ENCODE measurements at places on chromosomes 11 and 22.

GRCh38 chr22:26770624-26771023, 113.2 kb downstream of the MIAT start:
- DNase-seq: no peak

GRCh38 chr11:109590782-109591181, 168.8 kb downstream of the C11orf87 start:
- DNase-seq: no peak

DNA sequence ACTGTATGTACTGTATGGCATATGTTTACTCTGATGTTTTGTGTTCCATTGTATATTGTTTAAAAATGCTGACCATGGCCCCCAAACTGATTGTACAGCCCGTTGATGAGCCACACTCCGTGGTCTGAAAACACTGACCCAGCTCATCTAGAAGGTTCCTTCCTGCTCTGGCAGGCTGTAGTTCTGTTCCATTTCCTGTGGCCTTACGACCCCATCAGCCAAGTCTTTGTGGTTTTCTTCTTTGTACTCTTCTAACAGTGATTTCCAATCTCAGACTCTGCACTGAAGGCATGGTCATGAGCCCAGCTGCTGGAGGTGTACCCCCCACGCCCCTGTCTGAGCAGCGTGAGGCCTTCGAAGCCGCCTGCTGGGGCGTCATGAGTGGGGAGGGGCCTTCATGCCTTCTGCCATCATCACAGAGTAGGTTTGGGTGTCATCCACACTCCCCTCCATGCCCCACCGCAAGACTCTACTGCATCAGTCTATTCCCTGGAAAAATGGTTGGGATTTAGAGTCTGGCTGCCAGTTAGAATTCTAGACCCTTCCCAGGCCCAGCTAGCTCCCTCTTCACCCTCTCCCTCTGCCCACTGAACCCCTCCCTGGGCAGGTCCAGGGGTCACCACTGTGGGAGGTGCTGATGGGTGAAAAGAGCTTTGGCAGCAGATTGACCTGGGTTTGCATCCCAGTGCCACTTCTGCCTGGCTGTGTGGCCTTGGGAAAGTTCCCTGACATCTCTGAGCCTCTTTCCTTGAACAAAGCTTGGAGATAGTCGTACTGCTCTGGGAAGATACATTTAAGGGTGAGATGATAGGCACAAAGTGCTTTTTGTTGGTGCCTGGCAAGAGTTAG, 11.3 kb upstream of the C11orf96 start:
- no peak for DNase-seq

DNA sequence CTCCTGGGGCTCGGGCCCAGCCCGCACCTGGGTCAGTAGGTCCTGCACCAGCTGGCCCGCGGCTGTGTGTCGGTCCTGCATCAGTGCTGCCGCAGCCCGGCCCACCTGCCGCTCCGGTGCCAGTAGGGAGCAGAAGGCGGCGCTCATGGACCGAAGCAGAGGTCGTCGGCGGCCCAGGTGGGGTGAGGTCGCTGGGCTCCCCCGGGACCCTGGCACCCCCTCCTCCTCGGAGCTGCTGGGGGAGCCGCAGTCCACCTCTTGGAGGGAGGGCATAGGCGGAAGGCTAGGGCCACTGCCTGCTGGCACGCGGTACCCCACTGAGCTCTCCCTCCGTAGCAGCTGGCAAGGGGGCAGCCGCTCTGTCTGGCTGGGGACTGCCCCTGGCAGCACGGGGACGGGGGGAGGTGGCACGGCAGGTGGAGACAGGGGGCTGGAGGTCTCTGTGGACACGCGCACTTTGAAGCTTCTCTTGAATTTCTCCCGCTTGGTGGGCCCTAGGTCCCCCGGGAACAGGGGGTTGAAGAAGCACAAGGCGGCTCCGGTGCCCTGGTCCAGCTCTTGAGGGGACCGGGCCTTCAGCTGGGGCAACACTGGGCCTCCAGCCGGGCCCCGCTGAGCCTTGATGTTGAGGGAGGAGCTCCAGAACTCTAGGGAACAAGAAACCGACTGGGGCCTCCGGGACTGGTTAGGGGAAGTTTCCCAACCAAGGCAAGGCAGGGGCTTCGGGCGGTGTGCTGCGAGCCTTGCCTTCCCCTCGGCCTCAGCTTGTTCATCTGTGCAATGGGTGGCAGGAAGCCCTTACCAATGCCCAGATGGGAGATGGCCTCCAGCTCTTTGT, 1.4 kb downstream of the RIN1 start:
- DNase-seq: no peak

- DNase-seq: no peak
Observed at GRCh38 chr11:1935156-1936071, 11.7 kb upstream of the MRPL23 start.

- peak; percentile 7 for DNase-seq
Observed at GRCh38 chr11:118634431-118635236, 27.2 kb downstream of the PHLDB1 start.

DNA sequence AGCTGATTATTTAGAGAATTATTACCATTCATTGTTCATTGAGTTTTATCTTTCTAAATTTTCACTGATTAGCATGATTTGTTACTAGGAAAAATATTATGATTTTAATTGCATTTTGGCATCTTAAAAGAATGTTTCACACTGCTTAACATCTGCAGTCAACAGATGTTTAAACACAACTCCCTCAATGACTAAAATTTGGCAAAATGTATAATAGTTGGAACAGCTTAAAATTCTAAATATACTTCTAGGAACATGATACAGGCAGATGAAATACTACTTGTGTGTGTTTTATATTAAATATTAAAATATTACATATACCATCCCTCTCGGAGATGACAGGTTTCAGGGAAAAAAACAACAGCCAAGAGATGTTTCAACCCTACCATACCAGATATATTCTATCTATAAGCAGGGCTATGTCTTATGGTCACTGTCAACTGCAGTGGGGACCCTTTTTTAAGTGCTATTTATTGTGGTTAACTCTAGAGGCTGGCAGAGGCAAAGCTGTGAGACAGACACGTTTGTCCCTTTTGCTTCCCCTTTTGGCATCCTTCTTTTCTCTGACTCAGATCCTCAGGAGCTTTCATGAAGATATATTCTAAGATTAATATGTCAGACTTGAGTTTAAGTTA, 81.9 kb downstream of the BDNF start:
- no peak for DNase-seq

- no peak for DNase-seq
Observed at GRCh38 chr22:27730641-27731433, 70.7 kb downstream of the MN1 start.

DNA sequence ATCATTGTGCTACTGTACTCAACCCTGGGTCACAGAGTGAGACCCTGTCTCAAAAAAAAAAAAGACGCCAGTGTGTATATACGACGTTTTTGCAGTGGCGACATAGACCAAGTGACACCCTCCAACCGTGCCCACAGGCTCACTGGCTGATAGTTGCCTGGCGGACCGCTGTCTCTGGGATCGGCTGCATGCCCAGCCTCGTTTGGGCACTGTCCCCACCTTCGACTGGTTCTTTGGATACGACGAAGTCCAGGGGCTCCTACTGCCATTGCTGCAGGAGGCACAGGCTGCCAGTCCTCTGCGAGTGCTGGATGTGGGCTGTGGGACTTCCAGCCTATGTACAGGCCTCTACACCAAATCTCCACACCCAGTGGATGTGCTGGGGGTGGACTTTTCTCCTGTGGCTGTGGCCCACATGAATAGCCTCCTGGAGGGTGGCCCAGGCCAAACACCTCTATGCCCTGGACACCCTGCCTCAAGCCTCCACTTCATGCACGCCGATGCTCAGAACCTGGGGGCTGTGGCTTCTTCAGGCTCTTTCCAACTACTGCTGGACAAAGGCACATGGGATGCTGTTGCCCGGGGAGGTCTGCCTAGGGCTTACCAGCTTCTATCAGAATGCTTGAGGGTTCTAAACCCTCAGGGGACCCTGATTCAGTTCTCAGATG, 1.3 kb downstream of the CSKMT start:
- DNase-seq: no peak

DNA sequence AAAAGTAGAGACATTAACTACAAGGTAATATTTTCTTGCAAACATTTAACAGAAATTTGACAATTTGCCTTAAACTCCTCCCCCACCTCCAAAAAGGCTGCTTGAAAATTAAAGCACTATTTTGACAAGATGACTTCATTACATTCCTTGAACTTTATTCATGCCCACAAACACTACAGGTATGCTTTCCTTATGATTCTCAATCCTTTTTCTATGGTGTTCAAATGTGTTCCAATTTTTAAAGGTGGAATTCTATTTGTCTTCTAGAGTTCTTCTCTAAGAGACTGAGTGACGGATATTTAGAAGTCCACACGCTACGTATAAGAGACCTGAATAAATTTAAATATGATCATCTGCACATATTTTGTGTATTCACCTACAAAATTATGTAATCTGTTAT, 69.4 kb downstream of the MRTFA start:
- no peak for DNase-seq

GRCh38 chr11:116492600-116492999, 280.2 kb downstream of the BUD13 start:
- no peak for DNase-seq

- peak; percentile 7 for DNase-seq
Observed at GRCh38 chr11:13669544-13670488, 1.3 kb downstream of the FAR1 start.

DNA sequence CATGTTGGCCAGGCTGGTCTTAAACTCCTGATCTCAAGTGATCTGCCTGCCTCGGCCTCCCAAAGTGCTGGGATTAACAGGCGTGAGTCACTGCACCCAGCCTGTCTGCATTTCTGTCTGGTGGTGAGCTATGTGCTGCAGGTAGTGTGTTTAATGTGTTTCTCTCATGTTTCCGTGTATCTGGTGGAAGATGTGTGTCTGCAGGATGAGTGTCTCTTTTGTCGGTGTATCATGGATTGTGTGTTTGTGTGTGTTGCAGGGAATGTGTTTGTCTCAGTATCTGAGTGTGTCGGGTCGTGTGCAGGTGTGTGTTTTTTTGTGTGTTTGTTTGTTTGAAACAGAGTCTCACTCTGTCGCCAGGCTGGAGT, 16.1 kb downstream of the SCARF2 start:
- DNase-seq: no peak

DNA sequence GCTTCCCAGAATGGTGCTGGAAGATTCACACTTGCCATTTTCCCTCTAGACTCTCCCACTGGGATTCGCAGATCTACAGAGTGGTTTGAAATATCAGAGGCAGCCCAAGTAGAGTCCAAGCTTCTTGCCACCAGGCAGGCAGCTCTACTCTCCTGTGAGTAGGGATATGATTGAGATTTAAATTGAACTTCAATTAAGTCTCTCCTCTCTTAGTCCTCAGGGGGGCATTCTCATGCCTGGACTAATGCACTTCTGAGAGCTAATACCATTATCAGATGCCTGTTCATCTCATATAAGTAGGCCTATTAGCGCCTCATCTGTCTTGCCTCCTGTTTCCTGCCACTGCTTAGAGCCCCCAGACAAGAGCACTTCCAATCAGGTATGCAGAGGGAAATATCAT, 25.5 kb upstream of the AMPD3 start:
- DNase-seq: no peak

DNA sequence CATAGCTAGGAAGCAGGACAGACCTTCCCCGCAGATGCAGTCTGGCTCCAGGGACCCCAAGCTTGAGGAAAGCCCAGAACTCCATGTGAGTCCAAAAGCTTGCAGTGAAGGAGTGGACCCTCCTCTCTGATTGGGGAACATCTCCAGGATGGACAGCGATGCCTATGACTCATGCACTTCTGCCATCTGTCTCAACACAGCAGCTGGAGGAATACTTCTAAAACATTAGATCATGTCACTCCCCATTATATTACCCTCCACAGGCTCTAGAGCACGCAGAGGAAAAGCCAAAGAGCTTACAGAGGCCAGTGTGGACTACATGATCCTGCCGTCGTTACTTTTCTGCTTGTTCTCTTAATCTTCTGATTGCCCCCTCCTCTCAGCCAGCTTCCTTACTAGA, 605.7 kb downstream of the INSC start:
- DNase-seq: no peak

- no peak for DNase-seq
Observed at GRCh38 chr22:48088926-48089536, 1326.6 kb downstream of the TBC1D22A start.

- no peak for DNase-seq
Observed at GRCh38 chr11:111735262-111736116, 30.7 kb downstream of the PPP2R1B start.
